Stimulated activated CD4-positive, alpha-beta T cell treated with anti-CD3 and anti-CD28 coated beads, Interleukin-1b, Interleukin-23, amount 100 ng/mL, for 48 hours (primary cell): ENCODE measurements at places on chromosomes 11 and 22.
A peak's percentile ranks its signal among the peaks of the same experiment; 100 is the strongest.

DNA sequence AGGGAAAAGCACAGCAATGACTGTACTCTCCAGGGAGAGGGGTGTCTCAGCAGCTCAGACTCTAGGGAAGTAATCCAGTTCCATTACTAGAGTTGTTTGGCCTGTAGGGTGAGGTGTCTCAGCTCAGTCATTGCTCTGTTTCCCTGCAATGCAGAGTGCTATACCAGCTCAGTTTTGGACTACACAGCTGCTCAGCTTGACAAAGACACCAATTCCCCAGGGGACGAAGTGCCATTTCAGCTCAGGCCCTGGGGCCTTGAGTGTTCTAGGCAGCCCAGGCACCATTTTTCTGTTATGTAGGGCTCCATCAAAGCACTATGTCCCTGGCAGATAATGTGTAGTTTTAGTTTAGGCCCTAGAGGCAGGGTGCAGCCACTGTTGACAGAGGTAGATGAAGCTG, 18.2 kb downstream of the CALCB start:
- no peak for DNase-seq

DNA sequence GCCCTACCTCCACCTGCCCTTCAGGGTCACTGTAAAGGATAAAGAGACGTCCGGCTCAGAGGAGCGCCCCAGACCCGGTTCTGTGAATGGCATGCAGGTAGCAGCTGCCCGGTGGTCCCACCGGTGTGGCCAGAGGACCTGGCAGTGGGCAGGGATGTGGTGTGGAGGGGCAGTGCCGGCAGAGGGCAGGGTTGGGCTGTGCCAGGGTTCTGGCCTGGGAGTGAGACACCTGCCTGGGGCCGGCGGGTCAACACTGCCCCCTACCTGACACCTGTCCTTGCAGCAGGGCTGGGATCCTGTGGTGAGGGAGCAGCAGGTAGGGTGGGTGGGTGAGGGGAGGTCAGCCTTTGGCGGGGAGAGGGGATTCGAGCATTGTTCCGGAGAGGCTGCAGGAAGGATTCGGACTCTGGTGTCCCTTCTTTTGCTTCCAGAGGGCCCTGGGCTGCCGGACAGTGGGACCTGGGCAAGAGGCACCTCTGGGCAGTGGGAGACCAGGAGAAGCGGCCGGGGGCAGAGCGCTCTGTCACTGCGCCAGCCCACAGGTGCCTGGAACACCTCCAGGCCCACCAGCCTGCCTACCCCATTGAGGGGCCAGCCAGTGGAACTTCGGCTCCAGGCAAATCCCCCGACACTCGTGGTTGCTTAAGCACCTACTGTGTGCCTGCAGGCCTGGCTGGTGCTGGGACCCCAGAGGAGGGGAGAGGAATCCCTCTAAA, 1.6 kb upstream of the PHLDA2 start:
- peak; percentile 46 for DNase-seq

- DNase-seq, result no peak
These were observed 29.9 kb upstream of the RAPSN start for GRCh38 chr11:47478651-47479329.

GRCh38 chr11:1522081-1522424, 35.5 kb upstream of the MOB2 start:
- DNase-seq, result no peak

DNA sequence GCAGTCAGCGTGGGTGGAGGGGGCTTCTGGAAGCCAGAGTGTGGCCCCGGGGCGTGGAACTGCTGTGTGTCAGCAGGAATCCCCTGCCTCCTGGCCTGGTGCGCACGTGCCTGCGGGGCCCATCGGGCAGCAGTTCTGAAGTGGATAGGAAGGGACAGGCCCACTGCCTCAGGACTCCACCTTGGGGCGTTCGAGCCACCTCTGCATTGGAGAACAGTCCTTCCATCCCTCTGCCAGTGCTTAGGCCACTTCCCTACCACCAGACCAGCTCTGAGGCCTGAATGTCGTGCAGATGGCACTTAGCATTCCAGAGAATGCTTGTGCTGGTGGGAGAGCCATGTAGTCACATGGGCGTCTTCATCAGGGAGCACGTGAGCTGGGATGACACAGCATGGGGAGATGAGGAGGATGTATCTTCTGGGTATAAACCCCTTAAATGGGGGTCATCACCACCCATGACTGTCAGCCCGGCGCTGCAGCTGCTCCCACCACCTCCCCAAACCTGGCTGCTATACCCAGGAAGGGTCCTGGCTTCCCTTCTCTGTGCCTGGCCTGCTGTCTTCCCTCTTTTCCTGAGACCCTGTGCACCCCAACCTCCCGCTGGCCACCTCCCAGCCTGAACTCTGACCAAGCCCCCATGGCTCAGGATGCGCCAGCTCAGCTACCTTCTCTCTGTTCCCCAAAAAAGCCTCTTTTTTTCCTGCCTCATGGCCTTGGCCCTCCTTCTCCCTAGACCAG, 9.7 kb downstream of the INCENP start:
- DNase-seq, result no peak

DNA sequence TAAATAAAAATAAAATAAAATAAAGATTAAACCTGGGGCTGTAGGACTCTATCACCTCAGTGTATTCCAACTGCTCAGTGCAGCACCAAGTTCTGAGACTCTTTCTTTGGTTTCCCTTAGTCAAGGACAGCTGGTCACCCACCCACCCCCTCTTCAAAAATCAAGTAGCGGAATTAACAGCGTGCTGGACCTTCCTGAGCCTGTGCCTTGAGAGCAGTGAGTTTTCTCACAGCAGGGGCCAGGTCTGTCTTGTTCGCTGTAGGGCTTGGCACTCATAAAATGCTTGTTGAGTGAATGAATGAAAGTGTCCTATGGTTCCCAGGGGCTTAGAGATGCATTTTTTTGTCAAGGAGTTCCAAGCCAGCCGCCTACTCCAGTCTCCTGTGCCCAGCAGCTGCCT, 2.9 kb upstream of the ALX4 start:
- no peak for DNase-seq

- DNase-seq, result no peak
These were observed 241.6 kb downstream of the SWAP70 start for GRCh38 chr11:9905501-9905951.

- DNase-seq, result no peak
These were observed 1.2 kb upstream of the GRK2 start for GRCh38 chr11:67264877-67265632.

DNA sequence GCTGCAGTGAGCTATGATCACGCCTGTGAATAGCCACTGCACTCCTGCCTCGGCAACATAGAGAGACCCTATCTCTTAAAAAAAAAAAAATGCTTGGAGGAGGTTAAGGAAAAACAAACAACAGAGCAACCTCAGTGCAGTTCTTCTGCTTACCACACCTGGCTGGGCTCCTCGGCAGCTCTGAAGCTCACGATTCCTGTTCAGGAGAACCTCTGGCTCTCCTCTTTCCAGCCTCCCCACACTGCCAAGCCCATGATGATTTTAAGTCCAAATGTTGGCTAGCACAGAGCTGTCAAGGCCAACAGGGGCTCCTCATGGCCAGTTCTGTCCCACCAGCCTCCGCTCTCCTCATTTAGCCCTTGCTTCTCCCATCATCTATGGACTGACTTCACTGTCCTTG, 69.7 kb upstream of the ARFGAP3 start:
- no peak for DNase-seq

- no peak for DNase-seq
These were observed 37.3 kb downstream of the FLI1 start for GRCh38 chr11:128731041-128731663.

DNA sequence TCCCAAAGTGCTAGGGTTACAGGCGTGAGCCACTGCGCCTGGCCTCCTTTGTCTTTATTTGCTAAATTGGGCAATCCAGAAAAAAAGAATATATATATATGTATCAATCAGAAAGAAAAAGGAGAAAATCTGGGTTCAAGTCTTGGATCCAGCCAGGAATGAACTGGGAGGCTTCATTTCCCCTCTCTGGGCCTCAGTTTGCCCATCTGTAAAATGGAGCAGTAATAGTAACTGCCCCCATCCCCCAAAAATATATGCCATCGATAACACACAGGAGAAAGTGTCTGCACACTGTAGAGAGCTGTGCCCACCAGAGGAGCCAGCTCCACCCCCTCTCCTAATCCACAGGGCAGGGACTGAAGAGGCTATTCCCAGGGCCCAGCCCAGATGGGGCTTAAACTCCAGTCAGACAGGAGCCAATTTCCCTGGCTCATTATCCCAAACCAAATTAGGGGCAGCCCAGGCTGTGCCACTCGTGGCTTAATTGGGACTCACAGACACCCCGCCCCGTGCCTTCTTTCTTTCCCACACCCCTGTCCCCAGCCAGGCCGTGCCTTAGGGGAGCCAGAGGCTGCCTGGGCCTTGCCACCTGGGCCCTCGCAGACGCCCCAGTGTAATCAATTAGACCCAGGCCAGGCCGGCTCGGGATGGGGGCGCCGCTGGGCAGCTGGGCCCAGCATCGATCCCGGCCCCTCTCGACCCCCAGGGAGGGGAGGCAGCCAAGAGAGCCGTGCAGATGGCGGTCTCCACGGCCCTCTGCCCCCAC, 171.5 kb downstream of the MN1 start:
- no peak for DNase-seq

DNA sequence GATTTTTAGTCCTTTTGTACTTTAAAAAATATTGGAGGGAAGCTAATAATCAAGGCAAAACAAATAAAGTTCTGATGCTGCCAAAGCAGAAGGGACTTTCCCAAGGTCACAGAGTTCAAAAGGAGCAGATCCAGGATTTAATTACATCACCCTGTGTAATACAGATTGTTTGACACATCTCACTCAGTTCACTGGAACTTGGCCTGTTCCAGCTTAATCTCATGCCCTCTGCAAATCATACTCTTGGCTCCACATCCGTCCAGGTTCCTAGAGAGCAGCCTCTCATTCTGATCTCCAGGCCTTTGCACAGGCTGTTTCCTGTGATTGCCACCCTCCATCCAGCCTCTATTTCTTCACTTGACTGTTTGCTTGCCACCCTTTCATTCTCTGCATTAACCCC, 151.7 kb downstream of the SPON1 start:
- no peak for DNase-seq

DNA sequence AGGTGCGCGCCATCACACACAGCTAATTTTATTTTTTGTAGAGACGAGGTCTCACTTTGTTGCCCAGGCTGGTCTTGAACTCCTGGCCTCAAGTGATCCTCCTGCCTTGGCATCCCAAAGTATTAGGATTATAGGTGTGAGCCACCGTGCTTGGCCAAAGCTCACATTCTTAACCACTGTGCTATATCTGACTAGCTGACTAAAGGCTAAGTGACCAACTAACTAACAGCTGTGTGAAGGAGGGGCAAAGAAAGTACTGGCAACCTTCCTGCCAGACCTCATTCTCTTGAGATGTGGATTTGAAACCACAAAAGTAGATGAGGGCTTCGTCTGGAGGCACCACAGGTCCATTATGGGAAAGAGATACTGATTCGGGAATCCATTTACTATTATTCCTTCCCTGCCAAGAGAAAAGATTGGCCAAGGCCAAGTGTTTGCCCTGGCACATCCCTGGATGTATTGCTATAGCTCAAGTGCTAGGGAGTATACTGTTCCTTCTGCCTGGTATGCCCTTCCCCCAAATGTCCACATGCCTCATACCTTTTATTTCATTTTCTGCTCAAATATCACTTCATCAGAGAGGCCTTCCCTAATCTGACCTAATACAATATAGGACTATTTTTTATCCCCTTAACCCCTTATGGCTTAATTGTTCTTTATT, 52.7 kb upstream of the RRM1 start:
- no peak for DNase-seq

GRCh38 chr11:74566146-74566960, 26.0 kb upstream of the POLD3 start:
- DNase-seq, result no peak

GRCh38 chr11:12761029-12761428, 86.8 kb downstream of the TEAD1 start:
- no peak for DNase-seq

- no peak for DNase-seq
These were observed 97.6 kb downstream of the FEZ1 start for GRCh38 chr11:125398475-125398874.

DNA sequence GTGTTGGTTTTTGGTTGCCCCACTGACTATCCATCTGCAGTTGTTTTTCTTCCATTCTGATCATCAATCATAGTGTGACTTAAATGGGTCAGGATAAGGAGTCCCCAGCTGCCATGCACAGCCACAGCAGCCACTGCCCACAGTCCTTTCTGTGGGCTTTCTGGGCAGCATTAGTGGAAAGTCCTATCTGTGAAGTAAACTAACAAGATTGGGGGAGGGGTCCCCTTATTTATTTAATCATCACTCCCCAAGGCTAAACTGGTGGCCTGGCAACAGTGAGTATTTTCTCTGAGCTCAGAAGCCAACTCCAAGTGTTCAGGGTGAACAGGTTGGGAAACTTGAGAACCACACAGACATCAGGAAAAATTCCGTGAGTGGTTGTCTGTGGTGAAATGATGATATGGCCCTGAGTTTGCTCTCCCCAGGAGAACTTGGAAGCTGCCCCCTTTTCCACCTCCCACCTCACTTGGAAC, 145.0 kb downstream of the CCDC34 start:
- DNase-seq, result no peak

DNA sequence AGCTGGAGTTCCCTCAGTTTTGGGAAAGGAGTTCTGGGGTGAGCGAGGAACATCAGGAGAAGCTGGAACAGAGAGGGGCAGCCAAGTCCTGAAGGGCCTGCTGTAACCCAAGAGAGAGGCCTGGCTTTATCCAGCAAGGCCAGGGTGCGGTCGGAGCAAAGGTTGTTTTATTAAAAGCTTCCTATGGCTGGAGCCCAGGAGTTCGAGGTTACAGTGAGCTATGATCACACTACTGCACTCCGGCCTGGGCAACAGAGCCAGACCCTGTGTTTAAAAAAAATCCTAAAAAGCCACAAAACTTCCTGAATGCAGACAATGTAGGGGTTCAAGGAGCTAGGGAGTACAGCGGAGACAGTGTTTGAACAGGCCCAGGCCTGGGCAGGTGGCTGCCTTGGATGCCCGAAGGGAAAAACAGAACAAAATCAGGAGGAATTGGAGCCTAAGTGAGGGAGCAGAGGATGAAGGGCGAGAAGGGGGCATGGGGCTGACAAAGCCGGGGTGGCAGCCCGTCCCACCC, 22.2 kb upstream of the MALAT1 start:
- DNase-seq, result no peak

DNA sequence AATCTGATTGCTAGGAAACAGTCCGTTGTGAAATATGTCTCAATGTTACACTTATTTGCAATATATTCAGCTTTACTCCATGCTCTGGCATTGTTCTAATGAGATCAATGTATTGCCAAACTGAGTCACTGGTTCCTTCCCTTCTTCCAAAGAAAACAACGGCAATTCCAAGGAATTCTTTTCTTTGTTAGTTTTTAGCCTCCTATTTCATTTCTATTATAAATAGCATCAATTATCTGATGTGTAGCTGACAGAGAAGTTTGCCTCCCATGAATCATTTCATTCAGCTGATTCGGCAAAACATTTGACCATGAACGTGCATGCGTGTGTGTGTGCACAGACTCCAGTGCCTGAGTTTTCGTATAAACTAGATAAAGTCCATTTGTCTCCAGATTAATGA, 346.8 kb downstream of the ETS1 start:
- DNase-seq, result no peak

DNA sequence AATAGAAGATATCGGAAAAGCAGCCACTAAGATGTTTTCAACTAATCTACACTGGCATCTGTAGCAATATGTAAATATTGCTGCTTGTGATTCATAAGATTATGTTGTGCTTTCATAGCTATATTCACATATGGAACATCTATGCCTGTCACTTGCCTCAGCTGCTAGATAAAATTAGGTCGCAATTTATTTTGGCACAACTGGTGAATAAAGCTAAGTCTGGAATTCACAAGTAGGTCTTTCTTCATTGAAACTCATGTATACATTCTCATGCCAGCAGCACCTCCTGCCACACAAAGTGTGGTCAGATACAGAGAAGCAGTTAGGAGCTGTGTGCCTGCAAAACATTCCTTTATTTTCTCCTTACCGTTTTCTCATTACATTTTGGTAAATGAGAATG, 543.3 kb upstream of the CHORDC1 start:
- no peak for DNase-seq
